ENCODE measurements at places on chromosomes 16 and 17.

DNA sequence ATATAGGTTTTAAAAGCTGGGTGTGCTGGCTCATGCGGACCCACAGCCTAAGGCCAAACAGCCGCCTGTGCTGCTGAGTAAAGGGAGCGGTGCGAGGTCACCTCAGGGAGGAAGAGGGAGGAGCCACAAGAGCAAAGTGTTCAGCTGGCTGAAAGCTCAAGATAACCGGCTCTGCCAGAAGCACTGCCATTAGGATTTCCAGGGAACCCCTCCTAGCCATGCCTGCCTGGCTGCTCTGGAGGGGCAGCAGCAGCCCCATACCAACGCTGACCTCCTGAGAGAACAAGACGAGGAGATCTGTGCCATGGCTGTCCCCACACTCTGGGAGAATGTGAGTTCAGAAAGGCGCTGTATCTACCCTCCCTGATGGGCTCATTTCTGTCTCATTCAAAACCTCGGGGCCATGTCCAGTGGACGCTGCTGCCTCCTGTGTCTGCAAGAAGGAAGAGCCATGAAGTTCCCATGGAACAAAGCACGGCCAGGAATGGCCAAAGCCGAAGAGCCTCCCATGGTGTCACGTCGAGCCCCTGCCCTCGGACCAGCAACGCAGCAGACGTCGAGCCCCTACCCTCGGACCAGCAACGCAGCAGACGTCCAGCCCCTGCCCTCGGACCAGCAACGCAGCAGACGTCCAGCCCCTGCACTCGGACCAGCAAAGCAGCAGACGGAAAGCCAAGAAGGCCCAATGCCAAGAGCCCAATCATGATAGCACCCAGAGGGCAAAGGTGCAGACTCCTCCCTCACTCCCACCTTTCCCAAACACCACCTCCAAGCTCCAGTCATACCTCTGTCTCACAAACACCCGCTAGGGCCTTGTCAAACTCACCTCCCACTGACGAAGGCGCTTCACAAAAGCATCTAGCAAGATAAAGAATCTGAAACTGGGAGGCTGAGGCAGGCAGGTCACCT, 107.0 kb downstream of the ANKRD11 start:
- peak; percentile 38 for DNase-seq

DNA sequence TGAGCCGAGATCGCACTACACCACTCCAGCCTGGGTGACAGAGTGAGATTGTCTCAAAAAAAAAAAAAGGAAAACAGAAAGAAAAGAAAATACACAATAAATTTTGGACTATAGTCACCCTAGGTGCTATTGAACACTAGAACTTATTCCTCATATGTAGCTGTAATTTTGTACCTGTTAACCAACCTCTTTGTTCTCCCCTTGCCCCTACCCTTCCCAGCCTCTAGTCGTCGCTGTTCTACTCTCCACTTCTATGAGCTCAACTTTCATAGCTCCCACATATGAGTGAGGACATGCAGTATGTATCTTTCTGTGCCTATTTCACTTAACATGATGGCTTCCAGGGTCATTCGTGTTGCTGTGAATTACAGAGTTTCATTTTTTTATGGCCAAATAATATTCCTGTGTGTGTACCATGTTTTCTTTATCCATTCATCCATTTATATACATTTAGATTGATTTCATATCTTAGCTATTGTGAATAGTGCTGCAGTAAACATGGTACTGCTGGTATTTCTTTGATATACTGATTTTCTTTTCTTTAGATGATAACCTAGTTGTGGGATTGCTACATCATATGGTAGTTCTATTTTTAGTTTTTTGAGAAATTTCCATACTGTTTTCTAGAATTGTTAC, 28.3 kb downstream of the VPS35L start:
- peak; percentile 21 for DNase-seq

GRCh38 chr16:81473066-81473488, 28.5 kb downstream of the CMIP start:
- no peak for DNase-seq

DNA sequence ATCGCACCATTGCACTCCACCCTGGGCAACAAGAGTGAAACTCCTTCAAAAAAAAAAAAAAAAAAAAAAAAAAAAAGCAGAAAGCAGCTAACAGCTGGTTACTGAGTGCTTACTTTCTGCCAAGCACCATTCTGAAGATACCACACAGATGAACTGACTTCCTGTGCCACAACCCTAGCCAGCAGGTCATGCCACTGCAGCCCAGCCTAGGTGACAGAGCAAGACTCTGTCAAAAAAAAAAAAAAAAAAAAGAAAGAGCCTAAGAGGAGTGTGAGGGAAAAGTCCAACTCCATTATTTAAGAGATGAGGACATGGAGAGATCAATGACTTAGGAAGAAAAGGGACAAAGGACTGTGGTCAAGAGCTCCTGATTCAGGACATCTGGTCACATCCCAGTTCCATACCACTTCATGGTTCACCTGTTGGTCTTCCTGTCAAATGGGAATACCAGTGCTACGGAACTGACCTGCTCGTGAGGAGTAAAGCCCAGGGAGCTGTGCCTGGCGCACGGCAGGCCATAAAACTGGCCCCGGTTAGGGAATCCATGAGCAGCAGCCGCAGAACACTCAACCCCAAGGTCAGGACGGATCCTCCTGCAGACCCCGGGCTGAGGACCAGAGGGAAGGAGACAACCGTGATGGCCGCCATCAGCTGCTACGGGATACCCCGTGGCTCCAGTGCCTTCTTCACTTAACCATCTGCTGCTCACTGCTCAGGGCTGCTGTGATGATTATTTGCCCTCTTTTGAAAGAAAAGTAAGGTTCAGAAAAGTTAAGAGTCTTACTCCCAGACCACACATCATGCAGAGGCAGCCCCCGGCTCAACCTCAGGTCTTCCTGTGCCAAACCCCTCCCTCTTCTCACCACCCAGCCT, 950 bp downstream of the KLHDC4 start:
- DNase-seq = no peak

- DNase-seq = no peak
Measured at GRCh38 chr17:19533036-19533717, 477 bp upstream of the SLC47A1 start.

- no peak for DNase-seq
Measured at GRCh38 chr17:10768750-10769251, 35.1 kb downstream of the TMEM238L start.

DNA sequence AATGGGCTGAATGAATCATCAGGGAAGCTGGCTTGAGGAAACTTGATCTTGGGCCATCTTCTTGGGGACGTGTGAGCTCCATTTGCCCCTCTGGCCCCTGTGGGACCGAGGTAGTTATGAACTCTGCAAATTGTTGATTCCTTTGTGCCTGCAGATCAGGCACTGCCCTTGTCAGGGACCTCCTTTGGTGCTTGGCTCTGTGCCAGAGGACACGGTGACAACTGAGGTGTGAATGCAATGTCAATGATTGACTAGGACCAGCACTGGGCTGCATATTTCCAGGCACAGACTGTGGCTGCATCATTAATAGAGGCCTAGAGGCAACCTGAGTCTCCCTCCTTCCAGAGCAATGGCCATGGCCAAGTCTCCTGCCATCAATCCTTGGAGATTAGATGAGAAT, 23.8 kb downstream of the PDILT start:
- no peak for DNase-seq

DNA sequence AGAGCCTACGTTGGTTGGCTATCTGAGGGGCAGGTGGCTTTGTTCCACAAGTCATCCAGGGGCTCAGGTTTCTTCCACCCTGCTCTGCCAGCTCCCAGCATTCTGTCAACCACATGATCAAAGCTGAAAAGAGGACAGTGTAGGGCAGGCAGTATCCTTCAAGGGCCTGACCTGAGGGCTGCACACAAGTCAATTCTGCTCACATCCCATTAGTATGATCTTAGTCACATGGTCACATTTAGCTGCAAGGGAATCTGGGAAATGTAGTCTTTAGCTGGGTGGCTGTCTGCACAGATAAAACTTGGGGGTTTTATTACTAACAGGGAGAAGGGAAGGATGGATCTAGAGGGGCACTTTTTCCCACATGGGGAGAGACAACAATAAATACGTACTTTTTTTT, 97.3 kb downstream of the SALL1 start:
- DNase-seq = no peak

GRCh38 chr16:86514481-86515376, 4.4 kb downstream of the FOXF1 start:
- DNase-seq = no peak

DNA sequence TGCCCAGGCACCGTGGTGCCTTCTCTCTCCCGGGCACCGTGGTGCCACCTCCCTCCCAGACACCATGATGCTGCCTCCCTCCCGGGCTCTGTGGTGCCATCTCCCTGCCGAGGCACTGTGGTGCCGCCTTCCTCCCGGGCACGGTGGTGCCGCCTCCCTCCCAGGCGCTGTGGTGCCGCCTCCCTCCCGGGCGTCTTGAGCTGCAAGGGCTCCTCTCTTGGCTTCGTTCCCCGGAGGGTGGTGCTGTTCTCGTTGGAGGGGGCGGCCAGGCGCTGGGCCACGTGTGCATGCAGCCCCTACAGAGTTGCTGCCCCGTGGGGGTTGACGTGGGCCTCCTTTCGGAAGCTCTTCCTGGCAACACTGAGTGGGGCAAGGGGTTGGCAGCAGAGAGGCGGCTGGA, 8.2 kb downstream of the CENPX start:
- no peak for DNase-seq

DNA sequence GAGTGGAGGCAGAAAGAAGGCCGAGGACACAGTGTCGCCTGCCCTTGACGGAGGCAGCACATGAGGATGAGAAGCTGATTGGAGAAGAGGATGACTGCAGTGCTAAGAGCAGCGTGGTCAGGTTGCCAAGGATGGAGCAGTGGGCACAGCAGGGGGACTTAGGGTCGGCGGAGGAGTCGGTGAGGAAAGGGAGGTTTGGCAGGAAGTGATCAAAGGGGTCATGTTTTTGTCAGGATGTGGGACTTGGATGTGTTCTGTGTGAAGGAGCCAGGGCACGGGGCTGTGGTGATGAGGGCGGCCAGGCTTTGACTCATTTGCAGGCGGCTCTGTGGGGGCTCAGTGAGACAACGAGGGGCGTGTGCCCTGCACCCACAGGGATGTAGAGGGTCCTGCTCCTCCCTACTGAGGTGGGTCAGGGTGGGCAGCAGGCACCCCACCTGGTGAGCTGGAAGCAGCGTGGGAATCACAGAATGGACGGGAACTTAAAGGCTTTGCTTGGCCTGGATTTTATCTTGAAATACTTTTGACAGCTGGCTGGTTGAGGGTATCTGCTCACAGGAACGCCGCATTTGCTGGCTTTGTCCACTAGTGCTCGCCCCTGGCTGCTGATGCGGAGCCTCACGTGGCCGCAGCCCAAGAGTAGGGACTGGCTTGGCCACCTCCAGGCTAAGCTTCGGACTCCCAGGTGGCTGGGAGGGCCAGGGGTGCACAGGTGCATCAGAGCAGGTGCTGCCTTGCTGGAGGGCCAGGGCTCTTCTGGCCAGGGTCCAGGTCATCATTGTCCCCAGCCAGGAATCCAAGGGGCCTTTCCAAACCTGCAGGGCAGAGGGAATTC, 6.0 kb downstream of the MPG start:
- DNase-seq = no peak

DNA sequence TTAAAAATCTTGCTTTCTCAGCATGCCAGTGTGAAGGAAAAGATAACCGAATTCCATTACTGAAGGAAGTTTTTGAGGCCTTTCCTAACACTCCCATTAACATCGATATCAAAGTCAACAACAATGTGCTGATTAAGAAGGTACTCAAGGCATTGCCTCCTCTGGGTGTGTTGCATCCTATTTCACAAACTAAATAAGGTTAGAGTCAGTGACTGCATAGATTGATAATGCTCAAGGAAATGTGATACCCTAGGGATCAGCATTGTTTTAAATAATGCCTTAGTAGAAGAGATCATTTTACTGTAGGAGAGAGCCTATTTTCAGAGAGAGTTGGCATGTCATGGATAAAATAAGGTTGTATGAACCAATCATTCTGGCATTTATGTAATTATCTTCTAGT, 36.8 kb downstream of the GDPD1 start:
- no peak for DNase-seq

GRCh38 chr17:62156949-62157348, 91.9 kb upstream of the MED13 start:
- DNase-seq = no peak

DNA sequence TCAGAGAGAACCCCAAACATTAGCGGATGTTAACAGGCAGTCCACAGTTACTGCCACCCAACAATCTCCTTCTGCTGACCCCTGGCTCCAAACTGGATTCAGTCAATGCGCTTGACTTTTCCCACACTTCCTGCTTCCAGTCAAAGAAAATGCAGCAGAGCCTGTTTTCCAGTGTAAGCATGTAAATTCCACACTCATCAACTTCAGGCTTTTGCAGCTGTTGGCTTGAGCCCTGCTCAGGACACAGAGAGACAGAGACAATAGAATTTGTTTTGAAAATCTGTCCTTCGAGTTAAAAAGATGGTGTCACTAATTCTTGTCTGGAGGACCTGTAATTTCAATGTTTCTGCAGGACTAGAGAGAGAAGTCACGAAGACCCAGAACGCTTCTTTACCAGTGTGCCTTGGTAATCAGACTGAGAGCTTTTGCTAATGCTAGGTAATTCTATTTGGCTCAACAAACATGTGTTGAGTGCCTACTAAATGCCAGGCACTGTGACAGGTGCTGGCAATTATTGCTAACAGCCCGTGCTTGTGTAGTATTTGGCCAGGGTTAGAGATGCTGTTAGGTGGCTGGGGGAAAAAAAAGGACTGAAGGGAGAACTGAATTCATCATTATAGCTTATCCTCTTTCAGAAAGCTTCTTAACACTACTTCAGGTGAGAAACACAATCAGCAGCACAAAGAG, 32.5 kb downstream of the HOXB1 start:
- DNase-seq = no peak

- DNase-seq = no peak
Measured at GRCh38 chr17:16214190-16215001, 938 bp downstream of the NCOR1 start.

DNA sequence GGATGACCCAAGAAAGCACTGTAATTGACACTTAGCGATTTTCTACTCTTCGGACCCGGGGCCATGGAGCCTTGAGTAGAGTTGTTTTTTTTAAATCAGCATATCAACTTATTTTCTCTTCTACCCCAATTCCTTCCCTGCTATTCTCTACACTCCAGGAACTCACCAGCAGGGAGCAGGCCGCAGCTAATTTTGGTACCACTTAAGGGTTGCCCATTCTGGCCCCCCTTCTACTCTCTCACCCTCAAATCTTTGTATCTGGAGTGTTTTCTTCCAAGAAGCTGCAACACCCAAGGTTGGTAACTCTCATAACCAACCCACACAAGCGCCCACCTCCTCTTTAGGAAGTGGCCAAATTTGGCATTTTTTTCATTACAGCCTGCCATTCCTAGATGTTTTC, 5.5 kb upstream of the ERAL1 start:
- peak; percentile 23 for DNase-seq

DNA sequence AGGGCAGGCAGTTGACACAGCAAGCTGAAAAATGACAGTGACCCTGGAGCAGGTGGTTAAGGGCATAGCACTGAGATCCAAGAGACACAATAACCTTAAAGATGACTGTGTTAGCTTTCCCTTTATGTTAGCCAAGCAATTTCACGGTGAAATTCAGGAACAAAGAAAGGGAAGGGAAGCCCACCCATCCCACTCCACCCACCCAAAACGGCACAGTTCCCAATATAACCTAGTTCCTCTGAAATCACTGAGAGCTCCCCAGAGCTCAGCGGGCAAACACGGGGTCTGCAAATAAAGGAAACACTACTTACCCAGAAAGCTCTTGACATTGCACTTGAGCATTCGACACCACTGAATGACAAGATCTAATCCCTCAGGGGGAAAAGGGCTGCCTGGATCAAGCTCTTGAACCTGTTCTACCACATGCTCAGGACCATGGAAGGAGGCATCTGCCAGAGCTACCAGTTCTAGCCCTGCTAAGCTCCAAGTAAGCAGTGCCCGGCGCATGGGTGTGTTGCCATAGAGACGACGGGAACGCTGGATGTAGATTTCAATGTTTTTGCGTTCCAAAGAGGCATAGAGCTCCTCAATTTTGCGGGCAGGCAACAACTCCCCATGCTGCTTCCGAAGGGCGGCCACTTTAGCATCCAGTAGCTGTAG, 10.6 kb downstream of the BLTP2 start:
- DNase-seq = no peak
